ENCODE measurements at places on chromosomes 3 and 15.
A peak's percentile ranks its signal among the peaks of the same experiment; 100 is the strongest.

DNA sequence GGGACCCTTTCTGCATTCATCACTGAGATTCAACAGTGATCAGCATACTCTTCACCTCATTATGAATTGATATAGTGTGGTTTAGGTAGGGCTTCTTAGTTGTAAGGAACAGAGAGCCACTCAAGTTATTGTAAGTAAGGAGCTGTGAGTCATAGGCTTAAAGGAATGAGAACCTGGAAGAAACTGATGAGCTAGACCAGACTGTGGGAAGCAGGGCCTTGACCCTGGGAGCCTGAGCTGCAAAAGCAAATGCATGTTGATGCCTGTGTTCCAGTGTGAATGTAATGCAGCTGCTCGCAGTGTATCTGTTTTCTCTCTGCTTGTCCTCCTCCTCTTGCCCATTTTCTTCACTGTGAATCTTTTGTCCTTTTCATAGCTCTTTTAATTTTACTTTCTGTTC is 13.6 kb downstream of the ZKSCAN7 start:
- no peak overlapping the region for H3K27ac ChIP-seq
- H3K27me3 ChIP-seq, result no peaks in the 10 kb centered on the region
- H3K4me1 ChIP-seq, result no peaks in the 10 kb centered on the region
- no peak for DNase-seq
- peaks cover 20% of the 10 kb centered on the region for H3K36me3 ChIP-seq
- no peak overlapping the region for H3K4me3 ChIP-seq

GRCh38 chr3:108595321-108595720 is 5.8 kb downstream of the DZIP3 start:
- H3K4me1 ChIP-seq, result peaks cover 16% of the 10 kb centered on the region
- H3K27me3 ChIP-seq, result no peaks in the 10 kb centered on the region
- H3K27ac ChIP-seq, result peak overlapping the region; percentile 1

- no peak overlapping the region for H3K4me3 ChIP-seq
- no peak for DNase-seq
- no peaks in the 10 kb centered on the region for H3K36me3 ChIP-seq
- H3K27me3 ChIP-seq, result no peaks in the 10 kb centered on the region
- H3K27ac ChIP-seq, result no peak overlapping the region
Measured at GRCh38 chr3:65761446-65762234, 277.1 kb downstream of the MAGI1 start.

- no peak overlapping the region for H3K27ac ChIP-seq
- no peaks in the 10 kb centered on the region for H3K27me3 ChIP-seq
- DNase-seq, result no peak
- H3K36me3 ChIP-seq, result no peaks in the 10 kb centered on the region
Measured at GRCh38 chr3:173138026-173138425, 3.0 kb downstream of the SPATA16 start.

- peaks cover 2% of the 10 kb centered on the region for H3K4me1 ChIP-seq
- H3K36me3 ChIP-seq, result peaks cover 5% of the 10 kb centered on the region
- no peak for DNase-seq
- no peak overlapping the region for H3K4me3 ChIP-seq
Measured at GRCh38 chr3:52570076-52570475, 33.7 kb downstream of the UQCC5 start.

GRCh38 chr15:68666120-68666811 is 87.5 kb downstream of the CORO2B start:
- no peaks in the 10 kb centered on the region for H3K36me3 ChIP-seq
- H3K27ac ChIP-seq, result no peak overlapping the region
- H3K4me3 ChIP-seq, result no peak overlapping the region
- H3K4me1 ChIP-seq, result no peaks in the 10 kb centered on the region

DNA sequence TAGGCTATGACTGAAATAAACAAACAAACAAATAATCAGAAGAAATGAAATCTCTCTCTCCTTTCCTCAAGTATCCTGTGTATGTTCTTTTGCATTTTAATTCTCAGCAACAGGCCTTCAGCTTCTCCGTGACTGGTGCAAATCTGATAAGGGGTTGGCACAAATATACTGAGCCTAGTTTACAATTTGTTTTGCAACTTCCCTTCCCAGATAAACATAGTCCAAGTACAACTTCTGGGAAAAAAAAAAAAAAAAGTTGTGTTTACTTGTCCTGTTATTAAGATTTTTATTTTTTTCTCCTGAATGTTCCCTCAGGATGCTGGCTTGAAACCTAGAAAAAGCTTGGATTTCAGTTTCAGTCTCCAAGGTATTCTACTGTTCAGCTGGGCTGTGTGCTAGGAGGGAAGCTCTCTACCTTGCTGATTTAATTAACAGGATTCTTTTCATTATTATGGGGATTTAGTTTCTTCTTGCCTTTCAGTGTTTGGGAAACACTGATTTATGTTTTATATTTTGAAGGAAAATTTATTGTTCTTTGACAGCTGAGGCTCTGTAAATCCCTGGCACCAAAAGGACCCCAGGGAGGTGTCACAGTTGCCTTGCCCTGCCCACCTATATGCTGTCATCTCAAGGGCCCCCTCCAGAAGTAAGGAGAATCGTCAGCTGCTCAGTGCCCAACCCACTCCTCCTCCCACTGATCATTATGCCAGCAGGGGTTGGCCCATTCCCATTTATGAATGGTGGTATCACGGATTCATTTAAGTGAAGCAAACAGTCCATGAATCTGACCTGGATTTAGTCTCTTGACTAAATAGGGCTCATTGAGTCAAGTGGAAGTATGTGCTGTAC is 185.2 kb downstream of the MEIS2 start:
- no peaks in the 10 kb centered on the region for H3K4me1 ChIP-seq
- no peak overlapping the region for H3K4me3 ChIP-seq
- DNase-seq, result no peak
- peaks cover 6% of the 10 kb centered on the region for H3K27me3 ChIP-seq
- no peaks in the 10 kb centered on the region for H3K36me3 ChIP-seq

- no peak overlapping the region for H3K4me3 ChIP-seq
- DNase-seq, result no peak
- H3K36me3 ChIP-seq, result no peaks in the 10 kb centered on the region
- no peak overlapping the region for H3K27ac ChIP-seq
- H3K4me1 ChIP-seq, result peaks cover 12% of the 10 kb centered on the region
Measured at GRCh38 chr15:69398491-69398891, 15.7 kb upstream of the KIF23 start.

DNA sequence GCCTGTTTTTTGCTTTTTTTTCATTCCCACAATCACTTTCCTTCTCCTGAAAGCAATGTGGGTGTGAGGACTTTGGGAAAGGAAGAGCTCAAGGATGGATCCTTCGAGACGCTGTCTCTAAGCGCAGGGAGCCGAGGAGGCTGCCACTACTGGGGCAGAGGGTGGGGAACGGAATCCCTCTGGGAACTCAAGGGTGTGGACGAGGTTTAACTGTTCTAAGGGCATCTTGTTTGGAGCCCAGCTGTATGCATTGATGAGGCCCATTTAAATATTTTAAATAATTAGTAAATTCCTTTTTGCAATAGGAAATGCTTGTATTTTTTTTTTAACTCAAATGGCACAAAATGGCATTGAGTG is 124.4 kb upstream of the MEF2A start:
- H3K4me3 ChIP-seq, result no peak overlapping the region
- peak overlapping the region; percentile 21 for H3K27ac ChIP-seq
- peaks cover 16% of the 10 kb centered on the region for H3K4me1 ChIP-seq
- H3K27me3 ChIP-seq, result peaks cover 20% of the 10 kb centered on the region
- H3K36me3 ChIP-seq, result no peaks in the 10 kb centered on the region
- no peak for DNase-seq

- DNase-seq, result no peak
- H3K4me3 ChIP-seq, result no peak overlapping the region
- peaks cover 2% of the 10 kb centered on the region for H3K4me1 ChIP-seq
- H3K27ac ChIP-seq, result no peak overlapping the region
Measured at GRCh38 chr3:186002884-186003472, 65.2 kb upstream of the TRA2B start.

- DNase-seq, result no peak
- peak within 1 kb of the TSS; percentile 96 for H3K27ac ChIP-seq
- H3K4me1 ChIP-seq, result peaks cover 33% of the 10 kb centered on the region
- peak within 1 kb of the TSS; percentile 96 for H3K4me3 ChIP-seq
- H3K27me3 ChIP-seq, result no peaks in the 10 kb centered on the region
- H3K36me3 ChIP-seq, result peaks cover 5% of the 10 kb centered on the region
Measured at GRCh38 chr3:184186184-184186901, at the start of gene ABCF3. Gene ABCF3 (plus strand): TSS chr3:184186199. CDS start chr3:184186208, 9 bp downstream.

- H3K36me3 ChIP-seq, result no peaks in the 10 kb centered on the region
- DNase-seq, result no peak
- no peak overlapping the region for H3K27ac ChIP-seq
- no peaks in the 10 kb centered on the region for H3K4me1 ChIP-seq
- H3K4me3 ChIP-seq, result no peak overlapping the region
- H3K27me3 ChIP-seq, result peaks cover 17% of the 10 kb centered on the region
Measured at GRCh38 chr3:99747915-99748314, 69.7 kb upstream of the CMSS1 start.

DNA sequence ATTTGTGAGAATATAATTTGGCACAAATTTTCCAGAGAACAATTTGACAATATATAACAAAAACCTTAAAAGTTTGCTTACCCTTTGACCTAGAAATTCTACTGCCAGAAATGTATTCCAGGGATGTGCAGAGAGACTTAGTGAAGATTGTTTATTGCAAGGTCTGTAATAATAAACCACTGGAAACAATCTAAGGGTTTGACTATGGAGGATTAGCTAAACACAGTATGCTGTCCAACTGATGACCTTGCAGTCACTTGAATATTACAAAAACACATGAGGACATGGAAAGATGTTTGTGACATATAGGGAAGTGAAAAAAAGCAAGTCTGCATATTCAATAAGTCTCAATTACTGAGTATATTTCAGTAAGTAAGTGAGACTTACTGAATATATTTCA is 48.1 kb upstream of the CDV3 start:
- no peaks in the 10 kb centered on the region for H3K4me1 ChIP-seq
- peaks cover 5% of the 10 kb centered on the region for H3K36me3 ChIP-seq
- peaks cover 9% of the 10 kb centered on the region for H3K27me3 ChIP-seq
- no peak overlapping the region for H3K4me3 ChIP-seq
- H3K27ac ChIP-seq, result no peak overlapping the region
- no peak for DNase-seq

DNA sequence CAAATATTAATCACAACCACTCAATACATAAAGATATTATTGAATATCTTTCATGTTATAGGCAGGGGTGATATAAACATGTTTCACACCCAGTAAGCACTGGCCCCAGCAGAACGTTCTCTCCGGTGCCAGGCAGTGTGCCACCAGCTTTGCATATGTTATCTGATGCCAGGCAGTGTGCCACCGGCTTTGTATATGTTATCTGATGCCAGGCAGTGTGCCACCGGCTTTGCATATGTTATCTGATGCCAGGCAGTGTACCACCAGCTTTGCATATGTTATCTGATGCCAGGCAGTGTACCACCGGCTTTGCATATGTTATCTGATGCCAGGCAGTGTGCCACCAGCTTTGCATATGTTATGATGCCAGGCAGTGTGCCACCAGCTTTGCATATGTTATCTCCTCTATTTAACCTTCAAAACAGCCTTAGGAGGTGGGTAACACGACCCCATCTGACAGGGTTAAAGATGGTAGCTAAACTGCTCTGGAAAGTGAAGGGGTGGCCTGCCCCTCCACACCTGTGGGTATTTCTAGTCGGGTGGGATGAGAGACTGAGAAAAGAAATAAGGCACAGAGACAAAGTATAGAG is 6.9 kb downstream of the MUC20 start:
- peaks cover 2% of the 10 kb centered on the region for H3K36me3 ChIP-seq
- H3K4me1 ChIP-seq, result peaks cover 9% of the 10 kb centered on the region
- H3K27ac ChIP-seq, result peak overlapping the region; percentile 39
- H3K4me3 ChIP-seq, result no peak overlapping the region
- H3K27me3 ChIP-seq, result no peaks in the 10 kb centered on the region

DNA sequence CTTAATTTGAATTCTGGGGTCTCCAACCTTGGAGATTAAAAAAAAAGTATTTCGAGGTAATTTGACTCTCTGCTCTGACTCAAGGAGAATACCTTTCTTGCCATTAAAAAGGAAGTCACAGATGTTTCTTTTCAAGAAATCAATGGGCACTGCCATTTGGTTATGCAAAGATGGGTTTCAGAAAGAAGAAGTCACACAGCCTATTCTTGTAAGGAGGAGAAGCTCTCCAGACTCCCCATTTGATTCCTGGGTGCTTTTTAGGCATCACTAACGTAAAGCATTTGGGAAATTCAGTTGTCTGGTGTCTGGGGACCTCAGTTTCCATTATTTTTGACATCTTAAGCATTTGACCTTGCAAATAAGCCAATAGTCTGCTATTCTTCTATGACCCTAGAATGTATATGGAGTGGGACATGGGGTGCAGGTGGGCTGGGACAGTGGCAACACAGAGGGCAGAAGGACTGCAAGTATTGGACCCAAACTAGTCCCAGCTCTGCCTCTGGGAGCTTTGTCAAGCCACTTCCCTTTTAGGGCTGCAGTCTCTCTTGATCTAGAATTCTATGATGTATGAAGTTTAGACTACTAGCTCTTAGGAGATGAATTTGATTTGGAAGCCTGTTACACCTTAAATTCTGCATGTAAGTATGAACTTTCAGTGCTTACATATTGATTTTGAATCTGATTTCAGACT is 27.8 kb downstream of the IL5RA start:
- H3K4me3 ChIP-seq, result no peak overlapping the region
- no peaks in the 10 kb centered on the region for H3K36me3 ChIP-seq
- H3K4me1 ChIP-seq, result peaks cover 10% of the 10 kb centered on the region
- peaks cover 13% of the 10 kb centered on the region for H3K27me3 ChIP-seq

DNA sequence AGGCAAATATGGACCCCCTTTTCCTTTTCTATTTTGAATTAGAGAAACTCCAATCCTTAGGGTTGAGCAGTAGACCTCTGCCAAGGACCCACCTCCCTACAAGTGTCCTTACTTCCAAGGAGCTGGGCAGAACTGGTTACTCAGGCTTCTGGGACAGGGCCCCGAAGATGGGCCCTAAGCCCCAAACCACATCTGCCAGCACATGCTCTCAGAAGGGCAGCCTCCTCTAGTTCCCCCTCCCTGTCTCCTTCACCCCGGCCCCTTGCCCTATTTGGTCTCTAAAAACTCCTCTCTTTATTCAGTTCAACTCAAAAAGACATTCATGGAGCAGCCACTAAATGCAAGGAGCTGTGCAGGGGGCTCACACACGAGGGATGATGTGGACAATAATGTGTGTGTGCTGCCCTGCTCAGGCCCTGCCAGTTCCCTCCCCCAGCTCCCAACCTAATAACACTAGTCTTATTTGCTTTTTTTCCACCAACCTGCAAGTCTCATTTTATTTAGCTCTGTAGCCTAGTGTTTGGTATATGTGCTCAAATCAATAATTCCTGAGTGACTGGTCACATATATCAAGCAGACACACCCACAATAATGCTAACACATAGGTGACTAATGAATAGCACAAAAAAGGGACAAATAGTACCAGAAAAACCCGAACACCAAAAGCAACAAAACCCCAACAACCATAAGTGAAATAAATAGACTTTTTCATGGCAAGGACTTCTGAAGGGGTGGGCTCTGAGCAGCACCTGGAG is 12.2 kb downstream of the ZDHHC3 start:
- H3K4me3 ChIP-seq, result no peak overlapping the region
- H3K36me3 ChIP-seq, result no peaks in the 10 kb centered on the region
- peak overlapping the region; percentile 37 for H3K27ac ChIP-seq
